Tibial artery (tissue), 4 donors: ENCODE measurements at places on chromosomes 12 and 14.
A peak's percentile ranks its signal among the peaks of the same experiment; 100 is the strongest.

GRCh38 chr14:54681811-54682261 lies 114.9 kb downstream of the SAMD4A start:
- no peak for DNase-seq

DNA sequence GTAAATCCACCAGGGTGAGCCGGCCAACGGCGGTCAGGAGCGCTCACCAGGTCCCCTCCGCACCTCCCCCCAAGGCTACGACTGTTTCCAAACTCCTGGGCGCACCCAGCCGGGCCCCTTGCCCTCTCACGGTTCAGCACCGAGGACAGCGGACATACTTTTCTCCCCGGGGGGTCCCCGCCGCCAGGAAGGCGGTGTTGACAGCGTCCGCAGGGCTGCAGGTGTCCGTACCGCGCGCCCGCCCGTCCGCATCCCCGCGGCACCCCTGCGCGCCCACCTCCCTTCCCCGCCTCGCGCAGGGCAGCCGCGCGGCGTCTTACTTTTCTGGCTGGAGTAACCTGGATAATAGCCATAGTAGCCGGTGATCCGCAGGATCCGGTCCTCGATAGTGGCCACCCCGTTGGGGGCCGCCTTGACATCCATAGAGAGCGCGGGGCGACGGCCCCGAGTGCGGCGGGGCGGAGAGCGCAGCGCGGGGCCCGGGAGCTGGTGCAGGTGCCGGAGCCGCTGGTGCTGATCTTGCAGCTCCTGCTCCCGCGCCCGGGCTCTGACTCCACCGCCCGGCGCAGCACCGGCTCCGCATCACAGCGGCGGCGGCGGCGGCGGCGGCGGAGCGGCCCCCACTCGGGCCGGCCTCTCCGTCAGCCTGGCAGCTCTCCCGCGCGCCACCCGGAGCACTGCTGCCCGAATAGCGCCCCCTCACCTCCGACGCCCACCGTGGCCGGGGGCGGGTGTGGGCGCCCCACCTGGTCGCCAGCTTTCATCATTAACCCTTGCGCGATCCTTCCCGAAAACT lies at the start of gene SLC35F4:
Gene SLC35F4 (minus strand): TSS at position 690 of the 796 bp plus-strand sequence.
- no peak for DNase-seq

DNA sequence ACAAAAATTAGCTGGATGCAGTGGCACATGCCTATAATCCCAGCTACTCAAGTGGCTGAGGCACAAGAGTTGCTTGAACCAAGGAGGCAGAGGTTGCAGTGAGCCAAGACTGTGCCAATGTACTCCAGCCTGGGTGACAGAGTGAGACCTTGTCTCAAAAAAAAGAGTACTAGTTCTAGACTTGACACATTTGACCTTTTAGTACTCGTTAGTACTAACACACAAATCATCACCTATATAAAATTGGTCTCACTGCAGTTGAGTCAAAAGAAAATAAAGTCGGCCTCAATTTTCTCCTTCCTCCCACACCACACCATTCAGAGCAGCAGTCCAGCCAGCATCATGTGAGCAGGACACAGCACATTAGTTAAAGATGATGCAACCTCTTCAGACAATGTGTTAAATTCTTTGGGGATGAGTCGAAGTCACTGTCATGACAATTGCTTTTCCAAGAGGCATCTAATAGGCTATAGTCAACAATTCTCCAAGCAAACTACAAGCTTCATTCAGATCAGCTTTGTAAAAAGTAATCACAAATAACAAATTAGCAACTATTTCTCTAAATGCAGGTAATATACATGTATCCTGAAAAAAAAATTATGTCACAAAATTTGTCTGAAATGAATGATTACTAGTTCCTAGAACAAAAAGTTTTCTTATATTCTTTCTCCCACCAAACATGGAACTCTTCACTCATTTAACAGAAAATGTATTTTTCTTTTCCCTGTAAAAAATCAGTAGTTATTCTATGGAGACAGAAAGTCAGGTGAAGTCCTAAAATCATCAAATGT lies 55.6 kb downstream of the CLIP1 start:
- DNase-seq = peak; percentile 74

GRCh38 chr12:111010061-111010460 lies 89.7 kb upstream of the MYL2 start:
- no peak for DNase-seq

DNA sequence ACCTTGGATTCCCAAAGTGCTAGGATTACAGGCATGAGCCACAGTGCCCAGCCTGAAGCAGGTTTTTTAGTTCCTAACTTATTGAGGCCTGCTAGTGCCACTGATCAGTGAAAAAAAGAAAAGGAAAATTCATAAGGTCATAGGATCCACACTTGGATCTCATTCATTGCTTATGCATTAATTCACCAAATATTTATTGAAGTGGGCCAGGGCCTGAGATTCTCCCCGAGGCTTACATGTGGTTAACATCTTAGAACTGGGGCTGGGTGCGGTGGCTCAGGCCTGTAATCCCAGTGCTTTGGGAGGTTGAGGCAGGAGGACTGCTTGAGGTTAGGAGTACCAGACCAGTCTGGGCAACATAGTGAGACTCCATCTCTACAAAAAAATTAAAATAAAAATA lies 29.5 kb upstream of the MAP1LC3B2 start:
- DNase-seq = no peak

- no peak for DNase-seq
Observed at GRCh38 chr12:88035907-88036289, 6.7 kb upstream of the C12orf50 start.

GRCh38 chr14:92649934-92650545 lies 98.4 kb downstream of the LGMN start:
- peak; percentile 85 for DNase-seq

DNA sequence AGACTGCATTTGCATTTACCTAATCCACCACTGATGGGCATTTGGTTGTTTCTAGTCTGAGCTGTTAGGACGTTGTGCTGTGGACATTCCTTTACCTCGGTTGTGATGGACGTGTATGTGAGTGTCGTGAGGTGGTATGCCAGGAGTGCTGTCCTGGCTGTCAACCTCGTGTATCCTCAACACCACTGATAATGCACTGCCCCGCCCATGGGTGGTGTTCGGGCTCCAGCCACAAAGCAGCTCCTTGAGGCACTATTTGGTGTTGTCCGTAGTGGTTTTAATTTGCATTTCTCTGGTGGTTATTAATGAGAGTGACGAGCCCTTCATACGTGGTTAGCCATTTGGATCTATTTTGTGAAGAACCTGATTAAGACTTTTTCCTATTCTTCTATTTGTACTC lies 87.6 kb downstream of the PPP2R5C start:
- DNase-seq = no peak

DNA sequence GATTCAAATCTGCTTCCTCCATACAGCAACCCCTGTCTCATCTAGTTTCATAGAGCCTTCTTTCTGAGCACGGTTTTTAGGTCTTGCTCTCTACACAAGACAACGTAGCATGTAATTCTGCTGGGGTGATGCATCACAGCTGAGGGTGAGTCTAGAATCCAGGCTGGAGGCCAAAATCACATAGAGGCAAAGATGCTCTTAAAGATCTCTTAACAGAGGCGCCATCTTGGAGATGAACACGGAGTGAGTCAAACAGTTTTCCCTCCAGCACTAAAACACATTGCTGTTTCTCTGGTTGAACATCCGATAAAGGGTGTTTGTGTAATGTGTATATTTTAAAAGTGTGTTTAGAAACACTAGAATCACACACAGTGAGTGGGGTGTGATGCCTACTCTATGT lies 78.9 kb downstream of the NOS1 start:
- no peak for DNase-seq

DNA sequence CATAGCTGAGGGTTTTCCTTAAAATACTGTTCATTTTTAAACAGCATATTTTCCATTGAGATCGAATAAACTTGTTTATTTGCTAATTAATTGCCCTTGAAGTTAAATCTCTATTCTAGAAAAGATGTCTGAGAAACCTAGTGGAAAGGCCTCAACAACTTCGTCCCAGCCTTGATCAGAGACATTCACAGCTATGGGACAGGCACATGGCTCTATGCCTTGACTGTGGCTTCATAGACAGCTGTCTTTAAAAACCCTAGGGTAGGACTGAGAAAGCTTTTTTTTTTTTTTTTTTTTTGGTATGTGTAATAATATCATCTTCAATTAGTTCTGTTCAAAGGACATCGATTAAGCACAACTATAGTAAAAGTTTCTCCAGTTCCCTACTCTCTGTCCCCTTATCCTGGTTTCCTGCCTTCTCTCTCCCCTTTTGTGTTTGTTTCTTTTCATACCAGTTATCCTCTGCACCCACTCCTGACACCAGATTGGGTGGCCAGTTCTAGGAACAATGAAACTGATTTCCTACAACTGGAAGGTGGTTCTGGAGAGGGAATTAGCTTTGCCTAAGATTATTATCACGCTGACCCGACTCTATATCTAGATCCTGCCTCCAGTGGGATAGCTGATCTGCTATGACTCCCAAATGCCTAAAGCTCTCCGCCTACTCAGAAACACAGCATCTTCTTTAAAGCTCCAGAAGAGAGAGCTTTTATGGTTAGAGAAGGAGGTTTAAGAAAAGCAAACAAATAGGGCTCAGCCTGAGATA lies 20.3 kb downstream of the SOCS2 start:
- DNase-seq = no peak

DNA sequence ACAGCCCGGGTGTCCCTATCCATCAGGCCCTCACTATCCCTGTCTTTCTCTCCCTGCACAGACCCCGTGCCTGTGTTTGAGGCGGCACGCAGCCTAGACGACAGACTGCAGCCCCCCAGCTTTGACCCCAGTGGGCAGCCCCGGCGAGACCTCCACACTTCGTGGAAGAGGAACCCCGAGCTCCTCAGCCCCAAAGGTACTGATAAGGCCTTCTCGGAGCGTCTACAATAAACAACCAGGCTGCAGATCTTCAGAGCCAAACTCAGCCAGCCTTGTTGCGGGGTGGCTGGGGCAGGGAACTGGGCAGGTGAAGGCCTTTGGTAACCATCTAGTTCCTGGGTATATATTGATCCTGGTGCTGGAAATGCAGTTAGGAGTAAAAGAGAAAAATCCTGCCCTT lies 77.5 kb downstream of the PHETA1 start:
- DNase-seq = no peak

GRCh38 chr14:49092345-49092744 lies 493.8 kb downstream of the RPS29 start:
- DNase-seq = no peak

DNA sequence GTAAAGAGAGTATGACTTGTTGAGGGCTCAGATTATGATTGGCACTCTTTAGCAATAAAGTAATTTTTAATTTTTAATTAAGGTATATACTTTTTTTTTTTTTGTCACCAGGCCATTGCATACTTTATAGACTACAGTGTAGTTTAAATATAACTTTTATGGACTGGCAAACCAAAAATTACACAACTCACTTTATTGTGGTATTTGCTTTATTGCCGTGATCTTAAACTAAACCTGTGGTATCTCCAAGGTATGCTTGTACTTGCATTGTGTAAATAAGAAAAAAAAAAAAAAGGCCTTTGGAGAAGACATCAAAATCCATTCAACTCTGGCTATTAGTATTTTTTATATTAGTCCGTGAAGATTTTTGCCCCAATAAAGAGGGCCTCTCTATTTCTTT lies 646.7 kb upstream of the FOXG1 start:
- DNase-seq = no peak

DNA sequence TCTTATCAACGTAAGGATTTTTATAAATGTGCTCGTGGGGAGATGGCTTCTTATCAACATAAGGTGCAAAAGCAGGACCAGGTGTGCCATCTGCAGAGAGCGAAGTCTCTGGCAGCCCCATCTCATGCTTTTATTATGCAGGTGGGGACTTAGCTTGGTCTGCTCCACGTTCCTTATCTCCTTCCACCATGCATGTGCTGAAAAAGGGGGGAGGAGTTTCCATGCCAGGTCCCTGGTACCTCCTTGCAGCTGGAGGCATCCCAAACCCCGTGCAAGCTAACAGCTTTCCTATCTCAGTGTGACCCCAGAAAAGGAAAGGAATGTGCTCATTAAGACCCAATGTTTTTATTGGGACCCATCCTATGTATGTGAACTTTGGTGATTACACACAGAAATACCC lies 608.5 kb downstream of the TMEM121 start:
- no peak for DNase-seq

GRCh38 chr12:10701843-10702242 lies 21.3 kb downstream of the YBX3 start:
- no peak for DNase-seq

DNA sequence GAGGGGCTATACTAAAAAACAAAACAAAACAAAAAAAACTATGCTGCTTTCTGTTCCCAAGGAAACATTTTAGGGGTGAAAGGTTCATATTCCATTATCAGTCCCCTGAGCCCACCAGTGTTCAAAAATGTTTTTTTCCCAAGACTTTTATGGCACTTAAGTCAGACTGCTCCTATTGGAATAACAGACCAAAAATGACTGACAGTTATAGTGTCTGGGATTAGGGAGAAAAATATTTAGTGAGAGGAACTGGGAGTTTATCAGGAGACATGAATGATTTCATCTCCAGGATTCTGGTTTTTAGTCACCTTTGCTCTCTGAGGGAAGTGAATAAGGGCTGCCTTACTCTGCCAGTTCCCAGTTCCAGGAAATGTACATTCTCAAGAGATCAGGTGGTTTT lies 68.0 kb downstream of the PDE3A start:
- DNase-seq = no peak

DNA sequence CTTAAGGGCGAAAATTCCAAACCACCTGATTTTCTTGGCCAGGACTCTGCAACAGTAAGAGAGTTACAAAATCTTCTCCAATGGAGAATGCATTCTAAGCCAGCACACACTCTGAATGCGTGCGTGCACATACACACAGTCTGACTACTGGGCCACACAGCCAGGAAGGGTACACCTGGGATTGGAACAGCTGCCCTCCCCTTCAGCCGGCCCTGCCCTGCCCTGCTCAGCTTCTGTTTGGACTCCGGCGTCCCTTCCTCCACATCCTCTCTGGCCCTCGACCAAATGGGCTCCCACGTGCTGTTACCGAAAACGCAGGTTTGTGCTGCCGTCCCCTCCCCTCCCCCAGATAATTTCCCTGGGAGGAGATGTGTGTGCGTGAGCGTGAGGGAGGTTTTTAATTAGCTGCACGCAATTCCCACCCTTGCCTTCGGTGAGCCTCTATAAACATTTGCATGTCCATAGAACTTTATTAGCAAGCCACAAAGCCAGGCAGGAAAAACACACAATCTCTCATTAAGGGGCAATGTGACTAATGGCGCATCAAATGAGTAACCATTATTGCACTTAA lies 43.0 kb downstream of the CCNK start:
- no peak for DNase-seq
